ENCODE measurements at places on chromosomes 6 and 20. TPM values are rescaled to one million over a fixed set of nuclear protein-coding genes. Genes with fewer than 3 reads are reported as not detected.

DNA sequence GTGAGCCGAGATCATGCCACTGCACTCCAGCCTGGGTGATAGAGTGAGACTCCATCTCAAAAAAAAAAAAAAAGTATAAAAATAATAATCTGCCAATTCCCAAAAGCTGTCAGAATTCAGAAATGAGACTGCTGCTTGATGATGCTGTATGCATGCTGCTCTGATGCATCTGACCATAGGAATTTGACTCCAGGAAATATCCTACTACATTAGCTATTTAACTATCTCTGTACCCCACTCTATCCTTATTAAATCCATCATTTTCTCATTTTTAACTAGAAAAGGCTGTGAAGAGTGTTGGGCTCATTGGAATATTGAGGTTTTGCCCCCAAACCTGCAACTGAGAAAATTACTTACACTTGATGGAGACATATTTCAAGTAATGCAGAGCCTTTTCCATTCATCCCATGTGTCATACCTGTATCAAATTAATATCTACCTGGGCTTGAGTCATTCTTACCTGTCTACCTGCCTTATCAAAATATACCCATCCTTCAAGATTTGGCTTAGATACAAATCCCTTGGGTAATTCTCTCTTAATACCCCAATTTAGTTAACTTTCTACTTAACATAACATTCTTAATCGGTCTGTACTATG, 135.2 kb upstream of the PREP start:
- no peak overlapping the region for H3K4me3 ChIP-seq
- no peaks in the 10 kb centered on the region for H3K4me1 ChIP-seq
- H3K27me3 ChIP-seq: no peaks in the 10 kb centered on the region
- DNase-seq: no peak
- no peaks in the 10 kb centered on the region for H3K36me3 ChIP-seq

GRCh38 chr20:47479093-47479492, 22.6 kb upstream of the NCOA3 start:
- H3K4me1 ChIP-seq: peaks cover 5% of the 10 kb centered on the region
- no peak overlapping the region for H3K4me3 ChIP-seq
- no peaks in the 10 kb centered on the region for H3K27me3 ChIP-seq
- H3K27ac ChIP-seq: peak overlapping the region; percentile 49

The ZNF512B gene
- 17.1 TPM for total RNA-seq

- H3K27me3 ChIP-seq: no peaks in the 10 kb centered on the region
- H3K36me3 ChIP-seq: no peaks in the 10 kb centered on the region
- no peak for DNase-seq
- no peak overlapping the region for H3K4me3 ChIP-seq
- peak overlapping the region; percentile 0 for H3K27ac ChIP-seq
These were observed 4.7 kb downstream of the BCLAF1 start for GRCh38 chr6:136284909-136285308.

The TREM2 gene
- total RNA-seq: 38.8 TPM

The RRP36 gene
- total RNA-seq: 53.5 TPM

- DNase-seq: no peak
- H3K27ac ChIP-seq: no peak overlapping the region
- peaks cover 5% of the 10 kb centered on the region for H3K4me1 ChIP-seq
- H3K4me3 ChIP-seq: no peak overlapping the region
These were observed 47.7 kb upstream of the TCF21 start for GRCh38 chr6:133841176-133841575.

The CYB5R4 gene
- total RNA-seq: 24.9 TPM

- H3K27ac ChIP-seq: no peak overlapping the region
- no peaks in the 10 kb centered on the region for H3K36me3 ChIP-seq
- H3K27me3 ChIP-seq: no peaks in the 10 kb centered on the region
- no peak overlapping the region for H3K4me3 ChIP-seq
- H3K4me1 ChIP-seq: no peaks in the 10 kb centered on the region
These were observed 306.3 kb upstream of the IRAK1BP1 start for GRCh38 chr6:78561015-78561414.

DNA sequence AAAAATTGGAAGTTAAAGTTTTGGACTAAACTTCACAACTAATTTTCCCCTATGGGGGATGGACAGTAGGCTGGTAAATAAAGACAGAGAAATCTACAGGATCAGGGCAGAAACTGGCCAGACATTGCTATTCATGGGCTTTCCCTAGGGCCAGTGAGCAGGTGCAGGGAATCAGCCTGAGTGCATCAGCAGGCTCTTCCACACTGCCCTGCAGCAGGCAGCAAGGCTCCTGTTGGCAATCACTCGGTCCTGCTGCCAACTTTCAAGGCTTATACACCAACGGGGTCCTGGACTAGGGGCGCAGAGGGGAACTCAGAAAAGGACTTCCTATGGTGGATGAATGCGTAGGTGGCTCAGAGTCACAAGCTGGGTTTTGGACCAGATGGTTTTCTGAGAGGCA, 59.8 kb upstream of the NHSL1 start:
- H3K27me3 ChIP-seq: no peaks in the 10 kb centered on the region
- DNase-seq: no peak
- peak overlapping the region; percentile 6 for H3K27ac ChIP-seq
- no peaks in the 10 kb centered on the region for H3K4me1 ChIP-seq
- H3K36me3 ChIP-seq: no peaks in the 10 kb centered on the region

DNA sequence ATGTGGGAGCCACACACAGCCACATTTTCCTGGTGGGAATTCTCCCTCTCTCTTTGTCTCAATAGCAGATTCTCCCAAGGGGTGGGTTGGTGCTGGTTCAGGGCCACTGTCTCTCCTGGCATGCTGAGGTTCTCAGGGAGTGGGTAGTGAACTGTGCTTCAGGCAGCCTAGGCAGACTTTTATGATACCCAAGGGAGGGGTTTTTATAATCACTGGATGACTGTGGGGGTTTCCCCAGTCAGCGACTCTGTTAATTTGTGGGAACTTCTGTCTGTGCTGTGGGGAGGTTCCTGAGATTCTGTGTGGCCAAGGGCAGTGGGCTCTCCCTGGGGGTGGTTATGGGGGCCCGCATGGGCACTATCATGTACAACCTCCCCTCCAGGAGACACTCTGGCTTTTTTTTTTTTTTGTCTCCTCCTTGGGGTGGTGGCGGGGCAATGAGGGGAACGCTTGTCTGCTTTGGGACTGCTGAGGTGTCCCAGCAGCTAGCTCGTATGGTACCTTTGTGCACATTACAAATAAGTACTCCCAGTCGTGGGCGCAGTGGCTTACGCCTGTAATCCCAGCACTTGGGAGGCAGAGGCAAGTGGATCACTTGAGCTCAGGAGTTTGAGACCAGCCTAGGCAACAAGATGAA, 10.0 kb downstream of the PTK7 start:
- DNase-seq: no peak
- no peak overlapping the region for H3K4me3 ChIP-seq
- H3K36me3 ChIP-seq: no peaks in the 10 kb centered on the region
- no peak overlapping the region for H3K27ac ChIP-seq

DNA sequence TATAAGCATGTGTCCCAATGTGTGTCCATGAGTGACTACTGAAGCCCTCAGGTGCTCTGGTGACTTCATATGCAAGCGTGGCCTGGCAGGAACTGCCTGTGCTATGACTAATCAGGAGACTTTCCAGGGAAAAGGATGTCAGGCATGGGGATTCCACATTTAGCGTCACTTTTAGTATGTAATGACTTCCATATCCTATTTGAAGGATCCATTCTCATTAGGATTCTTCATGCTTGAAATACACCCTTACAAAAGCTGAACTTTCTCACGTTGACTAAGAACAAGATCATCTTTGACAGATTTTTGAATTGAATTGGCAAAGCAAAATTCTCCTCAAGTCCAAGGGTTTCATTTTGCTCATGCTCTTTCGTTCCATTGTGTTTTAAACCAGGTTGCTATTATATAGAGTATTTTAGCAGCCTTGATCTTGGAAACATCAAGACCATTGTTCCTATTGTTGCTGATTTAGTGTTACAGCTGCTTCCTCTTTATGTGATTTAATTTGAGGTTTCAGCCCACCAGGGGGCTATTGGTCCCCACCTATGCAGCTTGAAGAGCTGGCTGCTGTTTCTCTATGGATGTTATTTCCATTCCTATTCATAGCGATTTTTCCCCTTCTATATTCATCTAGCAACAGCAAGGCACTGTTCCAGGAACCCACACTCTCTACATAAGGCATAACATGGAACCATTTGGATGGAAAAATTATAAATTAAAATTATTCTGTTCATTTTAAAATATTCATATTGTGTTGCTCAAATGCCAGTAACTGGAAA, 418.6 kb downstream of the CDKAL1 start:
- H3K36me3 ChIP-seq: no peaks in the 10 kb centered on the region
- no peak overlapping the region for H3K27ac ChIP-seq
- DNase-seq: no peak
- H3K4me3 ChIP-seq: no peak overlapping the region
- no peaks in the 10 kb centered on the region for H3K27me3 ChIP-seq

The PBOV1 gene
- not detected for total RNA-seq

GRCh38 chr20:1894471-1894950, 696 bp upstream of the SIRPA start:
- peak overlapping the region; percentile 91 for H3K27ac ChIP-seq
- peaks cover 65% of the 10 kb centered on the region for H3K4me1 ChIP-seq
- DNase-seq: peak; percentile 93
- H3K36me3 ChIP-seq: no peaks in the 10 kb centered on the region
- H3K4me3 ChIP-seq: peak overlapping the region; percentile 57

- no peak overlapping the region for H3K4me3 ChIP-seq
- no peaks in the 10 kb centered on the region for H3K27me3 ChIP-seq
- no peak overlapping the region for H3K27ac ChIP-seq
- H3K36me3 ChIP-seq: no peaks in the 10 kb centered on the region
- H3K4me1 ChIP-seq: no peaks in the 10 kb centered on the region
- DNase-seq: no peak
These were observed 68.9 kb downstream of the MAN1A1 start for GRCh38 chr6:119280668-119281067.

DNA sequence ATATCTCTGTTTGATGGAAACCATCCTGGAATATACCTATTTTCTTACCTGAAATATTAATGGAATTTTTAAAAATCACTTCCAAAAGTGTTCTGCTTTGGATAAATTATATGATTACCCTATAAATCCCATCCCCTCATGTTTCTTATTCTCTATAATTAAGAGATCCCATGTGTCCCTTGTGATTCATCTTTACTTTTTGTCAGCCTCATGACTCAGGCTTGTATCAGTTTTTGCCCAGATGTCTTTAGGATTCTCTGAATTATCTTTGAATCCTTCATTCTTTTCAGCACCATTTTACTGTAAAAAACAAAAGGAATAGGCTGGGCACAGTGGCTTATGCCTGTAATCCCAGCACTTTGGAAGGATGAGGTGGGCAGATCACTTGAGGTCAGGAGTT, 804.5 kb upstream of the CITED2 start:
- no peaks in the 10 kb centered on the region for H3K4me1 ChIP-seq
- H3K36me3 ChIP-seq: no peaks in the 10 kb centered on the region
- H3K4me3 ChIP-seq: no peak overlapping the region
- H3K27me3 ChIP-seq: no peaks in the 10 kb centered on the region

GRCh38 chr6:130034378-130035146, 16.2 kb downstream of the L3MBTL3 start:
- no peak for DNase-seq
- H3K36me3 ChIP-seq: no peaks in the 10 kb centered on the region
- no peaks in the 10 kb centered on the region for H3K27me3 ChIP-seq
- H3K4me3 ChIP-seq: no peak overlapping the region
- H3K4me1 ChIP-seq: no peaks in the 10 kb centered on the region

DNA sequence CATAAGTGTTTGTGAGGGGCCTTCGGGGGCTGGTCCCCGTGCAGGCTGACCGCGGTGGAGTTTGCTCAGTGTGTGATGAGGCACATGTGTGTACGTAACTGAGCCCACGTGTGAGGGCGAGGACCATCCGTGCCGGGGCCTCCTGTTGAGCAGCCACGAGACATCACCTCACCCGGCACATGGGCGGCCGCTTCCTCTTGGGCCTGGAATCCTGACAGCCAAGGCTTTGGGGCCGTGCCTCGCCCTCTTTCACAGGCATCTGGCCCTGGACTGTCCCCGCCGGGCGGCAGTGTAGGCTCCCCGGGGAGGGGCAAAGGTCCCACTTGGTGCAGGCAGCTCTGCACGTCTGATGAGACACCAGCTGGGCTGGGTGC, 202.3 kb downstream of the DLL1 start:
- peak; percentile 22 for DNase-seq
- H3K36me3 ChIP-seq: no peaks in the 10 kb centered on the region
- no peak overlapping the region for H3K4me3 ChIP-seq
- no peak overlapping the region for H3K27ac ChIP-seq

The SLC35D3 gene
- not detected for total RNA-seq

DNA sequence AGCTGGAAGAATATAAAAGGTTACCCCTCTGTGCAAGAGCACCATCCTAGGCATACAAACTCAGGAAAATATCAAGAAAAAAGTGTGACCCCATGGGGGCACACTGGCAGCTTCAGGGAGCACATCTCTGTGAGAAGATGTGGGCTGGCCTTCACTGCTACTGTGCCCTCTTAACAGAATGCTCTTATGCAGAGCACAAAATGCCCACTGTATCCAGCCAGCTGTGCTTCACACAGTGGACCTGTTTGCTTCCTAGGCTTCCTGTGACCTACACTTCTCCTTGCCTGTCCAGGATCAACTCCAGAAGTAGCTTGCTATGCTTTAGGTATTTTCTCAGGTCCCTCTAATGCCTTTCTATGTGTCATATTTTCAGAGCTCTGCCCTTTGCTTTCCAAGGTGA, 380.2 kb upstream of the MMS22L start:
- H3K27me3 ChIP-seq: no peaks in the 10 kb centered on the region
- no peak overlapping the region for H3K4me3 ChIP-seq
- H3K27ac ChIP-seq: no peak overlapping the region
- no peaks in the 10 kb centered on the region for H3K36me3 ChIP-seq
- H3K4me1 ChIP-seq: no peaks in the 10 kb centered on the region
- no peak for DNase-seq

The C6orf89 gene
- 52.2 TPM for total RNA-seq

The ESR1 gene
- 4.7 TPM for total RNA-seq

The KHDC1L gene
- not detected for total RNA-seq

Measured in upper lobe of left lung (tissue), 6 donors.